ENCODE measurements at places on chromosomes 1 and 21.

DNA sequence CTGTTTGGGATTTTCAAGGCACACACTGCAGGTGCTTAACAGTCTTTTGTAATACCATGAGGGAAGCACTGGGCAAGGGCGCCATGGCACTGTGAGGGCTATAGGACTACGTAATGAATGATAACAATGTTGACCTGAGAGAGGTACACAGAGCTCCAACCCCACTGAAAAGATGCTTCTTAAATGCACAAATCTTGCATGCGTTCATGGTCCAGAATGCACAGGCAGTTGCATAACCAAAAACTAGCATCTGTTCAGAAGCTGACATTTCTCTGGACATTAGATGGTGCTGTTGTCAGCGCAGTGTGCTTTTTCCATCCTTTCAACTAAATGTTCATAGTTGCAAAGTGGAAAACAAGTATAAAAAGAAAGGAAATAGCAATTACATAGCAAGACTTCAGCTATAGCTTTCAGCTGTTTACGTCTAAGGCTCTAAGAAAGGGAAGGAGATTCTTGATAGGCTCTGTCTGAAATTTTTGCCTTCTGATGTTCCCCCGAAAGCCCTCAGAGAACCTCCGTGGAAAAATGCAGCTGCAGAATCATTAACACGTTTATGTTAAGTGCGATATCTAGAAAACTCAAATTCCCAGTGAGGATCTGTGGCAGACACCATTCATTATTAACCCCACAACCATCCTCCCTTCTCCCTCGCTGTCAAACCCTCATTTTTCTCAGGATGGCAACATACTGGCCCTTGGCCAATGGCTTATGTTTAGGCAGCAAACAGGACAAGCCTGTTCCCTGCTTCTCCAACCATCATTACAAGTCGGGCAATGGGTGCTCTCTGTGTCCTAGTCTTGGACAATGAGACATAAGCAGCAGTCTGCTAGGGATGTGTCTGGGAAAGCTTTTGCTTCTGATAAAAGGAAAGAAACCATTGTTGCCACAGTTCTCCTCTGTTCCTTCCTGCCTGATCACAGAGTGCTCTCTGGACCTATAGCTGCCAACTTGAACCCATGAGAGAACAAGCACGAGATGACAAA, 8.2 kb upstream of the TARBP1 start:
- DNase-seq, result no peak

- no peak for DNase-seq
These were observed 47.4 kb downstream of the S100B start for GRCh38 chr21:46557469-46557868.

DNA sequence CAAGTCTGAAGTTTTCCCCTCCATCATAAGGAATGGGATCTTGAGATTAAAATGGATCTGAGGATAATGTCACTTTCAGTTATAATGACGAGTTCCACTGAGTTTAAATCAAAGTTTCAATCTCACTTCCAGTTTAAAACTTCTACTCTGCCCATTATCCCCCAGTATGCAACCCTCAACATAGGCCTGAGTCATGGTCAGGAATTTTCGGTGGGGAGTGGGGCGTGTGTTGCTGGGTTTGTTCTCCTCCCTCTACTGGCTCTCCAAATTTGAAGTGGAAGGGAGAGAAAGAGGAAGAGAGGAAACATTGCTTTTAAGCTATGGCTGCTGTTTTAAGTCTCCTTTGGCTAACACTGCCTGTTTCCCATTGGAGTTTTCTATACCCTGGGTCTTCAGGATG, 152.9 kb downstream of the TM2D1 start:
- DNase-seq, result no peak

GRCh38 chr1:244370060-244370637, 81.6 kb downstream of the ADSS2 start:
- no peak for DNase-seq

- no peak for DNase-seq
These were observed 126.9 kb upstream of the DNAH14 start for GRCh38 chr1:224802617-224803016.

DNA sequence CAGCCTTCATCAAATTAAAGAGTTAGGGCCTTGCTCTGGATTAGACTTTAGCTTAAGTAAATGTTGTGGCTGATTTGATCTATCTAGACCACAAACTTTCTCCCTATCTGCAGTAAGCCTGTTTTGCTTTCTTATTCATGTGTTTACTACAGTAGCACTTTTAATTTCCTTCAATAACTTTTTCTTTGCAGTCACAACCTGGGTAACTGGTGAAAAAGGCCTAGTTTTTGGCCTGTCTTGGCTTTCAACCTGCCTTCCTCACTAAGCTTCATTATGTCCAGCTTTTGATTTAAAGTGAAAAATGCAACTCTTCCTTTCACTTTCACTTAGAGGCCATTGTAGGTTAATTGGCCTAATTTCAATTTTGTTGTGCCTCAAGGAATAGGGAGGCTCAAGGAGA, 12.5 kb upstream of the LPGAT1 start:
- no peak for DNase-seq

GRCh38 chr1:116826818-116827606, 72.8 kb downstream of the CD2 start:
- no peak for DNase-seq

DNA sequence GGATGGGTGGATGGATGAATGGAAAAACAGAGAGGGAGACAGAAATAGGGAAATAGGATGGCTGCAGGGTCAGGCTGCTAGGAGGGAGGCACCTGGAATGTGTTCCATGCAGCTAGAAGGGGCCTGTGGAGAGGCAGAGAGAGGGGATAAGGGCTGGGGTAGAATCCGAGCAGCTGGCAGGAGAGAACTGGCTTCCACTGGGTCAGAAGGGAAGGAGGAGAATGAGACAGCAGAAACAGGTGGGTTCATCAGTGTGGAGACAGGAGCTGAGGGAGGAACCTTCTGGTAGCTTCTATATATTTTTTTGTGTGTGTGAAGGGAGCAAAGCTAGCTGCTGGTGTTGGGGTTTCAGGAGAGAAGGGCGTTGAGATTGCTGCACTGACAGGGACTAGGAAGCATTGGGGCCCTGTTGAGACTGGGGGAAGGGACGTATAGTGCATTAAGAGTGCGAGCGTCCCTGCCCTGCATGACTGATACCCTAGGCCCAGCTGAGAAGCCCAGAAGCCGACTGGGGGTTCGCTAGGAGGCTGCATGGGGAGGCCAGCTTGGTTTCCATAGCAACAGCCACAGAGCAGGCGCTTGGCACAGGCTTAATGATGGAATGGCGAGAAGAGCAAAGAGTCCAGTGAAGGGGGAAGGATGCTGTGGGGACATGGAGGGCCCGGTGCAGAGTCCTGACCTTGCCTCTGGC, 14.8 kb upstream of the KIF21B start:
- no peak for DNase-seq

DNA sequence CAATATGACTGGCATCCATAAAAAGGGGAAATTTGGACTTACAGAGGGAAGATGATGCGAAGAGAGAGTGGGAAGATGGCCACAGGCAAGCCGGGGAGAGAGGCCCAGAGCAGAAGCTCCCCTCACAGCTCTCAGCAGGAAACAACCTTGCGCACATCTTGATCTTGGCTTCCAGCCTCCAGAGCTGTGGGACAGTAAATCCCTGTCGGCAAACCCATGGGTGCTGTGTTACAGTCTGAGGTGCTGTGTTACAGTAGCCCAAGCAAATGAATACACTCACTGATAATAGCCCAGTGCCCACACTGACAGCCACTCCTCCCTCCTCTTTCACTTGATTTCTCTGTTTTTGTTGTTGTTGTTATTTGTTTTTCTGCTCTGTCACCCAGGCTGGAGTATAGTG, 22.4 kb downstream of the CDCA8 start:
- no peak for DNase-seq

GRCh38 chr1:9302745-9303524, 10.2 kb downstream of the SPSB1 start:
- DNase-seq, result no peak

GRCh38 chr1:156124557-156125483, 10.3 kb downstream of the LMNA start:
- DNase-seq, result no peak

GRCh38 chr1:241213139-241213538, 143.9 kb downstream of the RGS7 start:
- no peak for DNase-seq

DNA sequence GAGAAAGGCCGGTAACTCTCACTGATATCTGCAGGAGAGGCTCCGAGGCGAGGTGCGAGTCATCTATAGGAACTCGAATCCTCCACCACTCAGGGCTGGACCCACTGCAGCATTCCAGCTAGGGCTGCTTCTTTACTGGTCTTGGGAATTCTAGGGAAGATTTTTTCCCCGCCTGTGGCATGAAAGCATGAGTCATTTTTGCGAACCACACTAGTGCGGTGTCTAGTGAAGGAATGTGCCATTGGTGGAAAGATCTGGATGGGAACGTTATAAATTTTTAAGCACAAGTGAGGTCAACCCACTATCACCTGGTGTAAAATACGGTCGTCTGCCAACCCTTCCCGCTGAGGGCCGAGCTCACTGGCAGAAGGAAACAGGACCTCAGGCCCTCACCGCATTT, 49.7 kb downstream of the SYF2 start:
- DNase-seq, result no peak

GRCh38 chr1:247357781-247358211, 26.1 kb upstream of the ZNF496 start:
- DNase-seq, result no peak

GRCh38 chr1:110746644-110747259, 72.0 kb upstream of the KCNA3 start:
- DNase-seq, result peak; percentile 49

DNA sequence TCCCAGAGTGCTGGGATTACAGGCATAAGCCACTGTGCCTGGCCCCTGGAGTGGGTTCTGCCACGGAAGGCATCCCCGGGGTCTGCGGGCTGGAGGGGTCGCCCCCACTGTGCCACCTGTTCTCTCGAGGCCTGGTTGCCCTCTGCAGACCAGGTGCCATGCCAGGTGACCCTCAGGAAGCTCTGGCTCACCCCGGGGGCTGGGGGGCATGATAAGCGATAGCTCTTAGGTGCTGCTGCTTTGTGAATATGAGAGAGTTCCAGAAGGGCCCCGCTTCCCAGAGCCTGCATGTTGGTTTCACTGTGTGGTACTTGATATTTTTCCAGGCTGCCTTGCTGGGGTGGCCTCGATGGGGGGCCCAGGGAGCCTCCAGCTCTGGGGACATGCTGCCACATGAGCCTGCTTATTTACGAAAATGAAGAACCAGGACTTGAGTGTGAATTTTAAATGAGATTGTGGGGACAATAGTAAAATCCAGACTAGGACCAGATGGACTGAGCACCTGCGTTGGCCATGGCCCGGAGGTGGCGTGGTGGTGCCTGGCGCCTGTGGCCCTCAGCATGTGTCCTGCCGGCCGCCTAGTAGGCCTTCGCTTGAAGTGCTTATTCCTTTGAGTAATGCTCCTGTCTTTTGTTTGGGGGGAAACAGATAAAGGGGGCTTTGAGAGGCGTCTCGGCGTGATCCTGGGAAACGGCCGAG, 7.3 kb downstream of the SKI start:
- DNase-seq, result no peak

- no peak for DNase-seq
These were observed 101.3 kb upstream of the ACTL8 start for GRCh38 chr1:17653728-17654351.

- DNase-seq, result no peak
These were observed 3.5 kb upstream of the FCMR start for GRCh38 chr1:206925106-206925736.

GRCh38 chr1:169108863-169109560, 2.5 kb downstream of the ATP1B1 start:
- no peak for DNase-seq

GRCh38 chr1:81186261-81186660, 614.5 kb upstream of the ADGRL2 start:
- DNase-seq, result no peak

GRCh38 chr1:163824006-163824405, 502.3 kb downstream of the NUF2 start:
- DNase-seq, result no peak

DNA sequence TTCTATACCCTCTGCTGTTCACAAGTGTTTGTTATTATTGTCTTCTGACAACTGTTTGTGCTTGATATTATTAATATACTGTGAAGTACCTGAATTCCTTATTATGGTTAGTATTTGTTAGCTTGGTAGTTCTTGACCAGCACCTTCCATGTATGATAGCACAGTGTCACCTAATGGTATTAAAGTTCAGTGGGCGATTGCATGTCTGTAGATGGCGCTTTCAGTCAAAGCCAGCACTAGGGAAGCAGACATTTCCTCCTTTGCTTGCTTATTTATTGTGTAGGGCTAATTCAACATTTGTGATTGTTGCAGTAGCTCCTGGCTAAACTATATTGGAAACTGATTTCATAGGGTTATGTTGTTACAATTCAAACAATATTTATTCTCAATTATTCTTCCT, 218.0 kb downstream of the ZP4 start:
- DNase-seq, result no peak

- no peak for DNase-seq
These were observed 35.5 kb downstream of the TOMM20 start for GRCh38 chr1:235093013-235093695.

GRCh38 chr1:234313171-234313570, 60.1 kb upstream of the COA6 start:
- no peak for DNase-seq

DNA sequence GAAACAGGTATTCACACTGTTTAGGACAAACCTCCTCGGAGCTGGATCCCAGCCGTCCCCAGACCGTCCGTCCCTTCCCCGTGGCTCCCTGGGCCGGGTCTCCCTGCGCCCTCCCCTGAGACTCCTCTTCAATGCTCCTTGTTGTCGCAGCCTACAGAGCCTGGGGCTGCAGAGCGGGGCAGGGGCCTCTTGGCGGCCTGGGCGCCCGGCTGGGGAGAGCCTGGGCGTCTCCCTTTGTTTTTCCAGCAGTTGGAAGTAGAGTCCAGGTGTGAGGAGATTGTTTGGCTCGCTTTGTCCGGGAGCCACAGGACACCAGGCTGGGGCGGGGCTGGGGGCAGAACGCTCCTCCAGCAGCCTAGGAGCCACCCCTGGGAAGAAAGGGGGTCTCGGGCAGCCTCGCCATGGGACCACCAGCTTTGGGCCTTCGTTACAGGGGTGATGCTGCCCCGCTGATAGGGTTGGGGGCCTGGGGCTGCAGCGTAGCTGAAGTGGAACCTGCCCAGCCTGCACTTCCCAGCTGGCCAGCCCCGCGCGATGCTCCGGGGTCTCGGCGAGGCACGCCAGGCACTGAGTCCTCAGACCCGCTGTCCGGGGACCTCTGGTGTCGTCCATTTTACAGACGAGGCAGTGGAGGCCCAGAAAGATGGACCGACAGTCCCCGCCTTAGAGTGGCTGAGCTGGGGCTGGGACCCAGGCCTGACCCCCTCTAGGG, 66.9 kb downstream of the PRDM16 start:
- no peak for DNase-seq

DNA sequence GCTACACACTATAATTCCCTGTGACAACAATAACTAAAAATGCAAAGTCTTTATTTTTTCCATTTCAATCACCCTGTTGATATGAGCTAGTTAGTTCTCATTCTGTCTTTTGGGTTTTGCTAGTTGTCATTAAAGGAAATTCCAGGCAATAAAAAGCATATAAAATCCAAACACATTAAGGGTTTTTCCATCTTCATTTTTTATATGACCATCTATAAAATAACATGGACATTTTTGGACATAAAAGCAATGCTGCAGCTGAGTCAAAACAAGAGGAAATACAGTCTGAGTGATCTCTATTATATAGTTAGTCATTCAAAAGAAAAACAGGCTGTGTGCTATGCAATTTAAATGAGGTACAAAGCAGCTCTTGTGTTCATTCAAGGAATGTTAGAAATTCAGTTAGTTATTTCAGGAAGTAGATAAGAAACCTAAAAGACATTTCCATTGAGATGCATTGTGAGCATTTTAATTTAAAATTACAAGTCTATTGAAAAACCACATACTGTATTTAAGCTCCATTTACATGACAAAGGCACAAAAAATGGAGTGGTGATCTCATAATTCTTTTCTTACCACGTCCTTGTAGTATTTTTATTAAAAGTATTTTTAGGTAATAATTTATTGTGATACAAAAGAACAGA, 67.3 kb upstream of the BCL10 start:
- no peak for DNase-seq
